IPS-NIHi11 (cell line): ENCODE measurements at places on chromosomes 5 and 9.

DNA sequence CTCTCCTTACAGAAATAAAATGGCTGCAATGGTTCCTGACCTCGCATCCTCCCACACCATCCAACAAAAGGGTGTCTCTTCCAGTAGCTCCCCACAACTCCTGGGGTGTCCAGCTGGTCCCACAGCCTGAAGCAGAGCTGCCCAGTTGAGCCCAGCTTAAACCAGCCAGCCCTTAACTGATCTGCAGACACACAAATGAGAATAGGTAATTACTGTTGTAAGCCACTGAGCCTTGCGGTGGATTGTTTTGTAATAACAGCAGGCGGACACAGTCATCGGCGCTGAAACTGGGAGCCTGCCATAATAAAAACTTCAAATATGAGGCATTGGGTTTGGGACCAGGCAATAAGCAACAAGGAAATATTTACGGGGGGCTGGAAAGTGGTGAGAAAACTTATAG, 10.4 kb upstream of the ZBTB43 start:
- no peak for DNase-seq

DNA sequence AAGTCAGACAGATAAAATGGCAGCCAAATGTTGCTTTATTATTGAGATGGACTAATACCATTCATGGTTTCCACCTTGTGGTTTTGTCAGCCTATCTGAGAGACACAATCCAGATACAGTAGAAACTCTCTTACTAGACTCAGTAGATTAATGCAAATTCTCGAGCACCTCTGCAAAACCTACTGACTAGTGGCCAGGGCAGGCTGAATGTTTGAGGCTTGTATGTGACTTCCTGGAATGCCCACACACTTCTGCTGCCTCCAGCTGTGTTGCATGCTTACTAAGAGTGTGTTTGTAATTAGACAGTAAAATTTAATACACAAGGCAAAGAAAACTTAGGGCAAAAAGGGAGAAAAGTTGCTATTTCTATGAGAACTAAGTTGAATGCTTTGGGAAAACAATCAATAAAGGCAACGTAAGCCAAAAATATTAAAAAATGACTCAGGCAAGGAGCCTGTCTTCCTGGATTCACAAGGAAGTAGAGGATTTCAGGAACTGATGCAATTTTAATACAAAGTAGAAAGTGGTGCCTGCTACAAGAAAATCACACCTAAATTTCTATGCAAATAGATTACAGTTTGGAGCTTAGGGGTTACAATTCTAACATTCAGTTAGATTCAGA, 30.2 kb upstream of the CCNG1 start:
- DNase-seq = no peak

- DNase-seq = no peak
Measured at GRCh38 chr9:120286530-120286929, 293.4 kb downstream of the CDK5RAP2 start.

DNA sequence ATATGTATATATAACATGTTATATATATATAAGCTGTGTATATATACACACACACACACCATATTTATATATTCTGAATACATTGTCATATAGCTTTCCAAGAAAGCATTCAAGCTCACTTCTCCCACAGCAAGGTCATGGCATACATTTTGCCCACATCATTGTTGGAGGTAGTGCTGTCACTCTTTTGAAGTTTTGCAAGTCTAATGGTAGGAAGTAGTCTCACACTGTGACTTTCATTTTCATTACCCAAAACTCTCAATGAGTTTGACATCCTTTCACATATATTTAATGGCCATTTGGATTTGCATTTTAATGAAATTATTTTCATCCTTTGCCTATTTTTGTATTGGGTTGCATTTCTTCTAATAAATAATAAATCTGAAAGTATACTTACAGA, 59.8 kb upstream of the COX7C start:
- no peak for DNase-seq

- no peak for DNase-seq
Measured at GRCh38 chr9:94812343-94812742, 85.8 kb downstream of the AOPEP start.

DNA sequence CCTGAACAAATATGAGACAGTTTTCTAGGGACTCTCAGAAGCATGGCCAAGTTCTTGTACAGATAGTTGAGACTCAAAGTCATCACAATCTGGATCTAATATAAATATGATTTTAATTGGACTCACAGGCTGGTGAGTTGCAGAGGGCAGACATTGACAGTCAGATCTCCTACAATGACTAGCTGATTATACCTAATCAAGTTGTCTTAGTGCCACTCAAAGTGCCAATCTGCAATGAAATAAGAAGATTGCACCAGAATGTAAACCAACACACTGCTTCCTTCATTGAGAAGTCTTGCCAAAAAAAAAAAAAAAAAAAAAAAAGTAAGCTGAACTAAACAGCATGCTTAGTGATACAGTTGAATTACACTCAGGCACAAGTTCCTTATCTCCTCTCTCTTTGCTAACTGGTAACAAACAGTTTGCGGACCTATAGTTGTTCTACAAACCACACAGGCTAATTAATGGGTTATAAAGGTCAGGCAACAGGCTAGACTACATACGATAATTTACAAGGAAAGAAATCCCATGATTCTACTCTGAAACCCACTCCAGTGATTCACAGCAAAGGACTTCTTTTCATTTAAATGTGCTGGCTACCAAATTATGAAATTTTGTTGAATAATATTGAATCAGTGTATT, 107.3 kb upstream of the NIPBL start:
- no peak for DNase-seq

- no peak for DNase-seq
Measured at GRCh38 chr5:105977163-105977562, 1693.6 kb downstream of the EFNA5 start.

DNA sequence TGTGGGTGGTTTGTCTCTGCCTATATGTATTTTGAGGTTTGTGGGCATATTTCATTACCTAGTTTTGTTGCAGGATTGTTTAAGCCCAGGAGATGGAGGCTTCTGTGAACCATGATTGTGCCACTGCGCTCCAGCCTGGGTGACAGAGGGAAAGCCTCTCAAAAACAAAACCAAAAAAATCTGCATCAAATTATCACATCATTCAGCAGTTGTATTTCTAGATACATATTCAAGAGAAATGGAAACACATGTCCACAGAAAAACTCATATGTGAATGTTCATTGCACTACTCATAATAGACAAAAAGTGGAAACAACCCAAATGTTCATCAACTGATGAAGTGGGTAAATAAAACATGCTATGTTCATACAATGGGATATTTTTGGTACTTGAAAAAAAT, 29.9 kb downstream of the HSPA4 start:
- DNase-seq = no peak

- no peak for DNase-seq
Measured at GRCh38 chr9:134565316-134565915, 76.2 kb upstream of the COL5A1 start.
